Stimulated activated CD4-positive, alpha-beta T cell treated with anti-CD3 and anti-CD28 coated beads, Interleukin-15, amount 100 ng/mL, for 1 hour (primary cell): ENCODE measurements at places on chromosomes 2 and 18.

GRCh38 chr2:145623136-145623535 lies 1103.2 kb upstream of the ZEB2 start:
- DNase-seq, result no peak

GRCh38 chr2:105373344-105373781 lies 25.5 kb downstream of the FHL2 start:
- no peak for DNase-seq

GRCh38 chr2:234403074-234403473 lies 93.8 kb downstream of the ARL4C start:
- no peak for DNase-seq

GRCh38 chr2:122643725-122644329 lies 888.4 kb downstream of the TSN start:
- no peak for DNase-seq

DNA sequence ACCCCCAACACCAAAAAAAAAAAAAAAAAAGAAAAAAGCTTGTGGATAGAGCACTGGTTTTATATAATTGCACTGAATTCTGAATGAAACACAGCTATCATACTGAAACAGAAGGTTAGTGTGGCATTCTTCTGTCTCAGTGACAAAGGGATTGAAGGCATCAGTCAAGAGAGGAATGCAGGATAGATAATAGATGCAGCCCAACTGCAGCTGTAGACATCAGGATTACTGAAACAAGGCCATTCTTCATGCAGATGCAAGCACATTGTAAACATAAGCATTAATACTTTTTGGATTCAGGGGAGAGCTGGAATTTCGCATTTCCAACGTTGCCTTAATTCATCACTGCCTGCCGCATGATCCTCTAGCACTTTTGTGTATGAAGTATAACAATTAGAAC lies 897.4 kb upstream of the KLHL29 start:
- DNase-seq, result no peak

GRCh38 chr18:79790996-79791972 lies 6.5 kb upstream of the KCNG2 start:
- no peak for DNase-seq

DNA sequence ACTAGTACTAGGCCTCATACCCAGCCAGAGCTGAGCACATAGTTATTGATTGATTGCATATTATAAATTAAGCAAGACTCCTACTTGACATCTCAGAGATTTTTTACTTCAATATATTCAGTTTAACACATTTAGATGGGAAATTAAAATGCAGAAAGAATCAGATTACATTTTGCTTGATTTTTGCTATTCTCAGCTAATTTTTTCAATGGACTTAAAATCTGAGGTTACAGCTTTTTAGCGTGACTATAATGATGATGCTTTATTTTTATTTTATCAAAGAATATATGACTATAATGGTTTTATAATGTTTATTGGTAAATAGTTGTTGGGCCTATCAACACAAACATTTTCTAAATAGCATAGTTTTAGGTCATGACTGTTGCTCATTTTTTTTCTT lies 493.0 kb upstream of the CNTNAP5 start:
- DNase-seq, result no peak

DNA sequence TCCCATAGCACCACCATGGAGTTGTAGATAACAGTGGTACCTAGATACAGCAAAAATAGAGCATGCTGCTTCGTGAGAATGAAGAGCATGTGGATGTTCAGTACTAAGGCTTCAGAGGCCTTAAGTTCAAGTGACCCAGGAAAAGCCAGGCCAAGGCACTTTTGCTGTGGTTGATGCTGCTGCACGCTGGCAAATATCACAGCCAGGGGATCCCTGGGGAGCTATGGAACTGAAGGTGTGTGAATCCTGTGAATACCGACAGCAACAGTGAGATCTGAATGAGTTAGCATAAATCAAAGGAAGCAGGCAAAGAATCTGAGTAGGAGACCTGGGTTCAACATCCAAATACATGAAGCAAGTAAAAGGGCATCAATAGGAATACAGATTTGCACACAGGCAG lies 158.6 kb upstream of the THUMPD2 start:
- no peak for DNase-seq

DNA sequence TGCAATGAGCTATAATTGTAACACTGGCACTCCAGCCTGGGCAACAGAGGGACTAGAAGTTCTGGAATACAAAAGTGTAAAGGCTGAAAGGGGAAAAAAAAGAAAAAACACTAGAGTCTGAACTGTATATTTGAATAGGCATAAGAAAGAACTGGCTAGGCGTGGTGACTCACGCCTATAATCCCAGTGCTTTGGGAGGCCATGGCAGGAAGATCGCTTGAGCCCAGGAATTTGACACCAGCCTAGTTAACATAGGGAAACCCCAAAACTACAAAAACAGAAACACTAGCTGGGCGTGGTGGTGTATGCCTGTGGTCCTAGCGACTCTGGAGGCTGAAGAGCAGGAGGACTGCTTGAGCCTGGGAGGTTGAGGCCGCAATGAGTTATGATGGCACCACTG lies 70.6 kb downstream of the SAP130 start:
- DNase-seq, result no peak

- no peak for DNase-seq
Observed at GRCh38 chr2:47833516-47833968, 50.6 kb downstream of the MSH6 start.

GRCh38 chr2:47193607-47194006 lies 38.5 kb upstream of the STPG4 start:
- no peak for DNase-seq

- DNase-seq, result no peak
Observed at GRCh38 chr2:73886357-73886756, 6.5 kb upstream of the ACTG2 start.

DNA sequence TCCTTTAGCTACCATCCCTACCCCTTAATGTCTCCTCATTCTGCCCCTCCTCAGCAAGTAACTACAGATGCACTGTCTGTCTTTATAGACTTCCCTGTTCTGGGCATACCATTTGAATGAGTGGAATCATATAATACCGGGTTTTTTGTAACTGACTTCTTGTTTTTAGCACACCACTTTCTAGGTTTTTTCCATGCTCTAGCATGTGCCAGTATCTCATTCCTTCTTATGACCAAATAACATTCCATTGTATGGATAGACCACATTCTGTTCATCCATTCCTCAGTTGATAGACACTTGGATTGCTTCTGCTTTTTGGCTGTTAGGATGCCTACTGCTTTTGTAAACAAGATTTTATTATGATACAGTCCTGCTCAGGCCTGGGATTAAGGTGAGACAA lies 154.7 kb downstream of the TSN start:
- DNase-seq, result no peak

- no peak for DNase-seq
Observed at GRCh38 chr18:4157352-4157751, 297.8 kb downstream of the DLGAP1 start.

DNA sequence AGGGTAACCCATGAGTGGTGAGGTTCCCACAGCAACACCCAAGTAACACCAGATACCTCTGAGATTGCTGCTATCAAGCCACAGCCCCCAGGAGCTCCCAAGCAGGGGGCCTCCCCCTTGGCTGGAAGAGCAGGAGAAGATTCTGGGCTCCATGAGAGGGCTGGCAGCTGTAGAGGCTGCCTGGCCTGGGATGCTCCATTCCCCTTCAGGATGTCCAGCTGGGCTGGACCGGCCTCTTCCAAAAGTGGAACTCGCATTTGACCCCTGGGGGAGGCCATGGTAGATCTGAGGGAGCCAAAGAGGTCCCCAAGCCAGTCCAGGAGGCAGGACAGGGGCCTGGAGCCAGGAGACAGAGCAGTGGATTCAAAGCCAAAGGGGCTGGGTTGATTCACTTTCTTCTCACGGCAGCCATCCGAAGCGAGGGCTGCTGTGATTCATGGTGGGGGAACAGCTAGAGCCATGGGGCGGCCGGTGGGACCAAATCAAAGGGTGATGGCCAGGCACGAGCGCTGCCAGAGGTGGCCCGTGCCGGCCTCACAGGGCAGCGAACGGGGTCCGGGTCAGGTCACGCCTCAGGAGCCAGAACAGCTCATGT lies 95.3 kb upstream of the ID2 start:
- DNase-seq, result no peak

- no peak for DNase-seq
Observed at GRCh38 chr18:7830468-7830867, 263.4 kb downstream of the PTPRM start.

- DNase-seq, result no peak
Observed at GRCh38 chr2:19301706-19302105, 56.7 kb downstream of the OSR1 start.

DNA sequence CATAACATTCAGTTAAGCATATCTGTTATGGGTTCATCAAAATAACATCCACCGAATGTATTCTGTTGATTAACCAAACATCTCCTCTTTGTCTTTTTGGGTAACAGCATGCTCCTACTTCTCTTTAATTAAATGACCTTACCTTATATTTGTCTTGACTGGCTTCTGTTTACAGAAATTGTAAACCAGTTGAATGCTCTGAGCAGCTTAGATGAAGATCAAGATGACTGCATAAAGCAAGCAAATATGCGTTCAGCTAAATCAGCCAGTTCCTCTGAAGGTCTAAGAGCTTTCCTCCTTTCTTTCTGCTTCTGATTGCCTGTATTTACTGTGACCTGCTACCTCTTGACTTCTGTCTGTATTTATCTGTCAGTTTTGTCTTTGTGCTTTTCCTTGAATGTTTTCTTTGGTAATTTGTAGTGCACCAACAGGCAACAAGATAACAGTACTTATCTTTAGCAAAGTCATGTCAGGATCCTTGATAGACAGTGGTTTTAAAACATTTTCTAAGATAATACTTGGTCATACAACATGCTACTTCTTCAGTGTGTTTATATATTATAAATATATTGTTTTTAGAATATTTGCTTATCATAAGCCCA lies 152.8 kb downstream of the EHBP1 start:
- DNase-seq, result no peak

GRCh38 chr18:10488017-10488416 lies 33.6 kb downstream of the APCDD1 start:
- DNase-seq, result no peak

GRCh38 chr2:17863539-17863938 lies 14.9 kb upstream of the KCNS3 start:
- no peak for DNase-seq

GRCh38 chr18:297936-298335 lies 30.1 kb upstream of the THOC1 start:
- no peak for DNase-seq

DNA sequence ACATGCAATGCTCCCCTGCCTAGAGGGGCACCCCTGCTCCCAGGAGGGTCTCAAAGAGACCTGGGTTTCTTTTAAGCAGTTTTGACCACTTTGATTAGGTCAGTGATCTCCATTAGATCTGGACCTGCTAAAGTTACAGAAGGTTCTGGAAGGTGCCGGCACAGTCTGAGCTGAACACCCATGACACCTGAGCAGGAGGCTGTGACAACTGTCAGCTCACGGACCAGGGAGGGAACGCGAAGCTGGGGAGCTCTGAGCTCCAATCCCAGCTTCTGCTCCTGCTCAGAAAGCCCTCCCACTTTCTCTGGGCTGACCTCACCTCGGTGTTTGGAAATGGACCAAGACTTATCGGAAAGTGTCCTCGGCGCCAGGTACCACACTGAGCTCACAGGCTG lies 113.8 kb downstream of the NFATC1 start:
- no peak for DNase-seq

- peak; percentile 37 for DNase-seq
Observed at GRCh38 chr18:47100212-47100831, 50.0 kb downstream of the HDHD2 start.

- no peak for DNase-seq
Observed at GRCh38 chr18:8668381-8668780, 37.0 kb upstream of the MTCL1 start.

DNA sequence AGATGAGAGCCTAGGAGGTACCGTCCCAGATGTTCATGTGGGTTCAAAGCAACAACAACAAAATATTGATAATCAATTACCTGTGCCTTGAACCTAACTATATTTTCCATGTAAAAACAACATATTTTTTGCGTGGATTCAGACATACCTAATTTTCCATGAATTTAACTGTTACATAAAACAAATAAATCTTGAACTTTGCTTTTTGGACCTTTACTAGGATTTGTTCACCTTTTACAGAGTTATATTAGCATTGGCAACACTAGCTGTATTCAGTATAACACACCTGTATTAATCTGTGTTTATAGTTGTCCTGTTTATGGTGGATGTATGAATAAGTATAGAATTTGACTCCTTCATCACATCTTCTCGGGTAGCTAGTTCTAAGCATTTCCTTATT lies 115.8 kb upstream of the STON1 start:
- DNase-seq, result no peak

DNA sequence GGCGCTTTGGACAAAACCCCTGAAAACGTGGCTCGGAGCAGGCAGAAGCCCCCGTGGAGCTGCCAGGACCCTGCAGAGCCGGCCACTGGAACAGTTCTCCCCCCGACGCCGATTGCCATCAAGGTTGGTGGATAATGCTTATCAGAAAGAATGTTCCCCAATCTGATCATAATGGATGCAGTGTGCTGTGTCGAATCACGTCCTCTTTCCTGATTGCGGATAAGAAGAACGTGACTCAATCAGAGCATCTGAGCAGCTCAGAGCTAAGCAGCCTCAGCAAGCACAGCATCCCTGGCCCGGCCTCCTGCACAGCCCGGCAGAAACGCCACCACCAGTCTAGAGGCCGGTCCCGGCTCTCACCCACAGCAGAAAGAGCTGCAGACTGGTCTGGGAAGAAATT lies 488.0 kb downstream of the EIPR1 start:
- DNase-seq, result no peak

DNA sequence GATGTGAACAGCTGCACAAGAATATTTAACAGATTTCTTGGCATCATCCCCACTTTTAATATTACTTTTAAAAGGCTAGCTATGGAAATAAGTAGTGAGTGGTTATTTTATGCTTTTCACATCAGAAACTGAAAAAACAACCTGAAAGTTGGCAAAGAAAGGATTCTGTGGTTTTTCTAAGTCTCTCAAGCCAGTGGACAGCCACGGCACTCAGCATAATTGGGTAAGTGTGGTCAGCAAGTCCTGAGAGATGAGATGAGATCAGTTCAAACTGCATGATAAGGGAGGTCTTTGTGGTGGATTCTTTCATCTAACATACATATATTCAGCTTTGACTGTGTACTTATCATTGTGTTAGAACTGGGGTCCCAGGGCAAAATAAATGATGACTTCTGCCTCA lies 105.2 kb downstream of the LYPD6B start:
- DNase-seq, result no peak
